Stimulated activated CD8-positive, alpha-beta memory T cell treated with anti-CD3 and anti-CD28 coated beads, Interleukin-4, amount 100 ng/mL, for 48 hours (primary cell): ENCODE measurements at places on chromosomes 4 and X.
A peak's percentile ranks its signal among the peaks of the same experiment; 100 is the strongest.

DNA sequence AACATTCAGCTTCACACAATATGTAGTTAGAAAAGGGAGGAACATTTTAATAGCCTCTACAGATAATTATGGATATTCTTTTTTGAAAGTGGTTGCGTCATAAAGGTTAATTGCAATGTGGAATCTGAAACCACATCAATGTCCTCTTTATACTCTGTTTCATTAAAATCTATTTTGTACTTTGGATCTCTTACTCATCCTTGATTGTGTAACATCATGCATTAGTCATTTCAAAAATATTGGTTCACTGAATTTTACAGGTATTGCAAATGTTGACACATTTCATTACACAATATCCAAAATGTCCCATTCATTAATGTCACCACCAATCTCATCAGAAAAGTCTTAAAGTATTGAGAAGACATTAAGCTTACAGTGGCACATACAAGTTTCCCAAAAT, 62.7 kb upstream of the USP9X start:
- DNase-seq = no peak

DNA sequence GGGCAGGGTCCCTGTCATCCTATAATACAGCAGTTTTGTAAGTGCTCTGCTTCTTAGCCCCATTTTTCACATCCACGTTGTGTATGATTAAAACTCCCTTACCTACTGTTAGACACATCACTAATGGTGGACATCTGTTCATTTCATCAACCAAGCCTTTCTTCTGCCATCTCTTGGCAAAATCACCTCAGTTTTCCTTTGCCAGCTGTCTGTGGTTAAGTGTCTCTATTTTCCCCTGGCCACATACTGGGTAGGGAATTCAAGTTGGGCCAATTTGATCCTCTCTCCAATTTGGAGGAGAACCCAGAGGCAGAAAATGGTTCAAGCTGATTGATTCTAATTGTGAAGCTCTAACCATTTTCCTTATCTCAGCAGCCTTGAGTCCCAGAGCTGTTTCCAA, 436.1 kb downstream of the PCDH7 start:
- DNase-seq = no peak

- DNase-seq = no peak
Observed at GRCh38 chr4:160141206-160141605, 1038.3 kb downstream of the RAPGEF2 start.

DNA sequence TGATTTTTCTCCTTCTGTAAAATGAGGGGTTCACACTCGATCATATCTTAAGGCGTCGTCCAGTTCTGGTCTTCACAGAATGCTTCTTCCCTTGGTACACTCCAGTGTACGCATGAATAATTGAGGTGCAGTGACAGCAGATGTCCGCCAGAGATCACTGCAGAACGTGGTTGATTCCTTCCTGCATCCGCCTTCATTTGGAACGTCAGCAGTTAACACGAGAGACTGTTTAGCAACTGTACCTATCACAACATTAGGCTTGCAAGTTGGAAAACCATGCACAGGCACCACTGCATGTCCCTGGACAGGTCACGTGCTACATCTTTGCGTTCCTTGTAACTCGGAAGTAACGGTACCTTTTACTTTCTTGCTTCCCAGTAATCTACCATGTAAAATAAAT, 66.0 kb upstream of the GEMIN8 start:
- DNase-seq = peak; percentile 33

DNA sequence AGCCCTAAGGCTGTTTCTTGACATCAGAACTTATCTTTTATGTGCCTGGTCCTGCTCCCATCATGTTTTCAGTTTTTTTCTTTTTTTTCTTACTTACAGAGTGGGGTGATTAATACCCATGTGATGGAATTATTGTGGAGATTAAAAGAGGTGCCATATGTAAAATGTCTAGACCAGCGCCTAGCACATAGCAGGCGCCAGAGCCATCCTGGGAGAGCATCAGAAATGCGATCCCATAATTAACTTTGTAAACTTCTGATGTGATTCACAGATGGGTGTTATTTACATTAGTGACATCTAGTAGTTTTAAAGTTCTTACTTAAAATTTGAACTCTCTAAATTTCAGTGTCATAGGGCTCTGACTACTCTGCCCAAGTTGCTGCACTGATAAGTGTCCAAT, 66.2 kb upstream of the PGRMC2 start:
- DNase-seq = no peak

DNA sequence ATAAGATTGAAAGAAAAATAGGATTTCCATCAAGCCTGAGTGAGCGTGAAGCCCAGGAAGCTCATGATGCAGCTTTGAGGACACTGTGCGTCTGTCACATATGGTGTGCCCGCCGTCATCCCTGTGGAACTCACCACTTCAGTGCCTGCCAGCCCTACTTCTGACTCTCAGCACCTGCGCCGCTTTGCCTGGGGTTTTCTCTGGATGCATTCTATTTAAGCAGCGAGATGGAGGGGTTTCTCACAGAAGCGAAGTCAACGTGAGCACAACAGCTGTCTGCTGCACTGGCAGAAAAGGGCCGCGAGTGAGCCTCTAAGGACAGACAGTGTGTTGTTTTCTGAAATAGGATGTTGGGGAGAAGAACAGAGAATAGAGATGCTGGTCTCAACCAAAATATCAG, 6.2 kb upstream of the TMEM128 start:
- no peak for DNase-seq

DNA sequence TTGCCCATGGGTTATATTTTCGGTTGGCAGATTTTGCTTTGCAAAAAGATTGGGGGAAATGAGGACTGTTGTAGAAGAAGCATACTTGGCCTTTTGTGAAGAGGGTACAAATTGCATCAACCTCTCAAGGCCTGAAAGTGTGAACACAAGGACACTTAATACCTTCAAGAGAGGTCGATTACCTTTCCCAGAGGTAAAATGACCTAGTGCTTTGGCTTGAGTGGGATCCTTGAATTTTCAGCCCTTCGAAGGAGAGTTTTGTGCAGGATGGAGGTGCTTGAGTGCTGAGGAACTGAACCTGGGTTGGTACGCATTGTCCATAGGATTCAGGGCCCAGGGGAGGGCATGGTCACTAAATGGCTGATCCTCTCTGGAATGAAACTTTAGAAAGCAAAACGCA, 27.6 kb upstream of the NKAP start:
- DNase-seq = no peak

DNA sequence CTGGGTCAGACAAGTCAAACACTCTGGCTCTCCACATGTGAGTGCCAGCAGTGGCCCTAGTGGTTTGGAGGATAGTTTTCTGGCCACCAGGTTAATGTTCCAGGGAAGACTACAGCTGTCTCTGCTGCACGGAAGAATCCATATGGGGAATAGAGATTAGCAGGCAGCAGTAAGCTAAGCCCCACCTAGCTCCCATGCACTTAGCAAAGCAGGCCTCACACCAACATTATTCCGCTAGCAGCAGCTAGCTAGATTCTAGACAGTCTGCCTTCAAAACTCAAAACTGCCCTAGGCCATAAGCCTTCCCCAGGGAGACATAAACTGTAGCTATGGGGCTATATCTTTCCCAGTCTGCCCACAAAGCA, 203.4 kb downstream of the CHIC1 start:
- no peak for DNase-seq

DNA sequence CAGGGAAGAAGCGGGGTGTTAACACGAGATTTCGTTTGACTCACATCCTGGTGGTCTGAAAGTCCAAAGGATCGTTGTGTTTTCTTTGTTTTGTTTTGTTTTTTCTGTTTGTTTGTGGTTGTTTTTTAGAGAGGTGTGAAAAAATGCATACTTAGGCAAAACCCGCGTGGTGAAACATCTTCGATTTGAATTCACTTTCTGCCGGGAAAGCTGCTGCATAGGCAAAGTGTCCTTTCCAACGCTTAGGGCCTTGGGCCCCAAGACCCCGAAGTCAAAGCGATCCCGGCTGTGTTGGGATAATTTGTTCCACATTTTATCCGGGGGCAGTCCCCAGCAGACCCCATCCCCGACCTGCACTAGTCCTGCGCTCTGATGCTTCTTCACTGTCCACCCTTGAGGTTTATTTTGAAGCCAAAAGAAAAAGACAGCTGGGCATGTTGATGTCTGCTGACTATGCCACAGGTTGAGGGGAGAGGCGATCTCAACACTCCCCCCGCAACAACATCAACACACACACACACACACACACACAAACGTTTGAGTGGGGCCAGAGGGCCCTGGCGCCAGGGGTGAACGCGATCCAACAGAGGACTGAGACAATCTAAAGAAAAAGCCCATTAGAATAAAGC, 2.0 kb downstream of the MSX1 start:
- no peak for DNase-seq

DNA sequence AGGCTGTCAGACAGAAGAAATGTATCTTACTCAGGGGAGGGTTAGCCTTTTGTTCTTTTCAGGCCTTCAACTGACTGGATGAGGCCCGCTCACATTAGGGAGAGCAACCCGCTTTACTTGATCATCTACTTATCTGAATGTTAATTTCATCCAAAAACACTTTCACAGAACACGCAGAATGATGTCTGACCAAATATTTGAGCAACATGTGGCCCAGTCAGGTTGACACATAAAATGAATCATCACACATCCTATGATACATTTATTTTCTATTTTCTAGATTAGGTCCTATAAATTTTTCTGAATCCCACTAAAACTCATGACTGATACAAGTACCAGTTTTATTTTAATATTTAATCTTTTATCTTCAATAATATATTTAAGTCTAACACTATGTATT, 260.3 kb downstream of the IL15 start:
- DNase-seq = no peak

DNA sequence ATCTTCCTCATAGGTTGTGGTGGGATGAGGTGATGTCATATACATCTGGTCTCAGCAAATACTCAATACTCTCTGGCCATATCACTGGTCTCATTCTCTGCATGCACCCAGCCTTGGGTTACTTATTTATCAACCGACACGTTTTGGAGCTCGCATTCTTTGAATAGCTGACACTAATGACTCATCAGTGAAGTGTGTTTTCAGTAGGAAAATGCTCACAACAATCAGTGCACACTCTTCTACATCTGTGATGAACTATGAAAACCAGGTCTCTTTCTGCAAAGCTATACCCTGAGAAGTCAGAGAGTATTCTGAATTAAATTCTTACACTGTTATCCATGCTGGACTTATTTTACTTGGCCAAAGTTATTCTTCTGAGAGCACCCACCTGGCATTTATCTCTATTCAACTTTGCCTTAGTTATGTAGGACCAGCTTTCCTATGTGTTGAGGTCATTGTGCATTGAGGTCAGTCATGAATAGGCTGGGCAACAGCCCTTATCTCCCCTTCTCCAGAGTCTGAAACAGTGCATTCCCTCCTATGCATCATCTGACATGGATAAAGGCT, 58.7 kb upstream of the DHX15 start:
- no peak for DNase-seq

DNA sequence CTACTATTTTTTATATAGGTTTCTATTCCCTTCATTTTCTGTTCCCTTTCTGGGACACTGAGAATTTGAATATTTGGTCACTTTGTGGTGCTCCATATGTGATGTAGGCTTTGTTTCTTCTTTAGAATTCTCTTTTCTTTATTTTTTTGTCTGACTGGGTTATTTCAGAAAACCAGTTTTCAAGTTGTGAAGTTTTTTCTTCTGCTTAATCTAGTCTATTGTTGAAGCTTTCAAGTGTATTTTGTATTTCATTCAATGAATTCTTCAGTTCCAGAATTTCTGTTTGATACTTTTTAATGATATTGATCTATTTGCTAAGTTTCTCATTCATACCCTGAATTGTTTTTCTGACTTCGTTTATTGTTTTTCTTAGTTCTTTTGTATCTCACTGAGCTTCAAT, 96.2 kb upstream of the HAND2 start:
- DNase-seq = no peak

GRCh38 chr4:106530024-106530361, 161.4 kb upstream of the GIMD1 start:
- DNase-seq = no peak

DNA sequence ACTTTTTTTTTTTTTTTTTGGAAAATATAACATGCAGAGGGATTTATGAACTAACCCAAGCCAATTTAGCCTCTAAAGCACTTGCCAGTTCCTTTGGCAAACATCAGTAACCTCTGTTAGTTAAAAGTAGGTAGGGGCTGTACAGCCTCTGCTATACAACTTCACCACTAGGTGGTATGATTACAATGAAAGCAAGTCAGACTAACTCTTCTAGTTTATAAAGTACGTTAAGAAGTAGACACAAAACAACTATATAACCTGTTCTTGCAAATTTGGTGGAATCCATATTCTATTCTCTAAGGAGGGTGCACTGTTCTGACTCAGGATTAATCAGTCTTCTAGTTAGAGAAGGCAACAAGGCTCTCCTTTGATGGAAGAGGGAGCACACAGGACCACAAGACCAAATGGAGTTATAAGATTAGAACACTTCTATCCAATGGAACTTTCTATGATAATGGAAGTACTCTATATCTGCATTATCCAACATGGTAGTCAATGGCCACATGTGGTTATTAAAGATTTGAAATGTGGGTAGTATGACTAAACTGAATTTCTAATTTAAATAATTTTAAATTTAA, 12.8 kb downstream of the AIMP1 start:
- DNase-seq = no peak

DNA sequence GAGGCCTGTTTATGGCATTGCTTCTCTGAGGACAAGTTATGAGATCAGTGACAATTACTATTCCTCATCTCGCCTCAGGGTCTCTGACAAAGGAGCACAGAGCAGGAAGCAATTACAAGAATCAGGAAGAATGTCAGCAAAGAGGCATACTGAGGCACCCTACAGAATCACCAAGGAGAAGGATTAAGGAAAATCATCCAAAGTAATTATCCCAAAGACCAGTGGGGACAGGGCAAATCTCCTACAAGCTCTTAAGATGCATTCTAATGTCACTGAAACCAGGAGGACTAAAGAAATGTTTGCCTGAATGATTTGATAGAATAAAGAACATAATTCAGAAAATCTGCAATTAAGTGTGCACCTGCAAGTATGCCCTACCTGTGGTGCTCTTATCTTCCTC, 206.2 kb downstream of the RCHY1 start:
- DNase-seq = no peak

GRCh38 chrX:65668377-65669310, 1.2 kb downstream of the MSN start:
- peak; percentile 64 for DNase-seq

DNA sequence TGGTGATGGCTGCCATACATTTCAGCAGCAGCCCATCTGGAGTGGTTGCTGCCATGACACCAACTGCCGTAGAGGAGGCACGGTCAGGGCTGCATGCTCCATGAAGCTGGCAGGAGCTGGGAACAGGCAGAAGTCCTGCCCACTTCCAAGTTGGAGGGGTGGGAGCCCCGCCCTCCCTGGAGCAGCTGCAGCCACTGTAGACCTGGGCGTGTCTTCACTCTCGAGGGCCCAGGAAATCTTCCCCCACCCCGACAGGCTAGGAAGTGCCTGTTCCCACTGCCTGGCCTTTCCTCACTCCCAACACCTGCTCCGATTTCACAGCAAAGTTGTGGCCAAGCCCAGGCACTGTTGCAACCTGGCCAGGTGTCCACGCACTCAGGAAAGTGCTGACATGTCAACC, 42.3 kb downstream of the NALF2 start:
- DNase-seq = no peak

- no peak for DNase-seq
Observed at GRCh38 chr4:137432446-137433311, 99.6 kb downstream of the PCDH18 start.
